ENCODE measurements at places on chromosomes 5 and 9.

GRCh38 chr9:12796601-12797000 lies 21.8 kb downstream of the LURAP1L start:
- ATAC-seq: no peak

DNA sequence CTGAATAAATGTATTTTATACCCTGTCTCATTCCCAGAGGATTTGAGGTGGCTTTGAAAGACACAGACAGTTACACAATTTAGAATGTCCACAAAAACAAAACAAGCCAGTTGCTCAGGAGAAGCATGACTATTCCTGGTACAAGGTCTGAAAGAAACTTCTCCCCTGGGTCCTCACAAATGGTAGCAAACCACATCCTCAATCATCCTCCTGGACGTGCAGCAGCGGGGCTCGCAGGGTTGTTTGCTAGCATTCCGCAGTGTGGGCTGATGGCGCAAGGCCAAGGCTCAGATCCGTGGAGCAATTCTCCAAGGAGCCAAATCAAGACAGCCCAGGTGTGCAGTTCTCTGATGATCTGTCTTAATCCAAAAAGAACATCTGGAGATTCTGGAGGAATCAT lies 210.3 kb downstream of the ACTL7B start:
- no peak for ATAC-seq

- ATAC-seq: no peak
Measured at GRCh38 chr5:179798771-179799643, 5.2 kb downstream of the LTC4S start.

DNA sequence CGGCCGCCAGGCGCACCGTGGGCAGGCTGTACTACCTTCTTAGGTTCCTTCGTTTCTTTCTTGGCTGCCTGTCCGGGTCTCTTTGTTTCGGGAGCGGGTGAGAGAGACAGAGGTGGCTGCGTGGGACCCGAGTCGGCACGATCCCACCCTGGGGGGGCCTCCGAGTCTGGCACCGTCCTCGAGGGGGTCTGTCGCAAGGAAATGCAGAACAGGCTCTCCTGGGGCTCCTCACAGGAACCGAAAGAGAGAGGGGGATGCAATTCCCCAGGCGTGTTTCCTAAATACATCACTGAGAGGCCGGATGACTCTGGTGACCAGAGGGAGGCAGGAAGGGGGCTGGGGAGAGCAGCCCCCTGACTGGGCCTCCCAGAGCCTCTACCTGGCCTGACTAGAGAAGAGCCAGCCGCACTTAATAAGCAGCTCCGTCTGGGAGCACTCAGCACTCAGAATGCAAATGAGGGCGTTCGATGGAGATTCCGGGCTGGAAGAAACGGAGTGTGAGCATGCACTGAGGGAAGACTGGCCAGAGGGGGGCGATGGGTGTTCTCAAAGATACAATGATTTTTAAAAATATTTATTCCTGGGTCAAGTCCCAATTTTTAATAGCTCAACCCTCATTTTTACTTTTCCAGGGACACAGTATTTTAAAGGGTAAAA lies 11.7 kb upstream of the INPP5E start:
- ATAC-seq: no peak

GRCh38 chr5:115246361-115246991 lies 16.2 kb downstream of the PGGT1B start:
- no peak for ATAC-seq

GRCh38 chr9:134916161-134916665 lies 1.5 kb downstream of the FCN1 start:
- no peak for ATAC-seq

DNA sequence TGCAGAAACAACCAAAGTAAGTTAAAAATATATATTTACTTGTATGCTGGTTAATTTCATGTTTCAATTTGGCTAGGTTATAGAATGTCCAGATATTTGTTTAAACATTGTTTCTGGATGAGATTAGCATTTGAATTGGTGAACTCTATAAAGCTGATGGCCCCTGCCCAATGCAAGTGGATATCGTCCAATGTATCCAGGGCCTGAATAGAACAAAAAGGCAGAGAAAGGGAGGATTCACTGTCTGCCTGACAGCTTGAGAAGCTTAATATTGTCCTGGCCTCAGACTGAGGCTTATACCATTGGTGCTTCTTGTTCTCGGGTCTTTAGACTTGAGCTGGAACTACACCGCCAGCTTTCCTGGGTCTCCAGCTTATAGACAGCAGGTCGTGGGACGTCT lies 446.7 kb upstream of the ACTBL2 start:
- ATAC-seq: no peak

DNA sequence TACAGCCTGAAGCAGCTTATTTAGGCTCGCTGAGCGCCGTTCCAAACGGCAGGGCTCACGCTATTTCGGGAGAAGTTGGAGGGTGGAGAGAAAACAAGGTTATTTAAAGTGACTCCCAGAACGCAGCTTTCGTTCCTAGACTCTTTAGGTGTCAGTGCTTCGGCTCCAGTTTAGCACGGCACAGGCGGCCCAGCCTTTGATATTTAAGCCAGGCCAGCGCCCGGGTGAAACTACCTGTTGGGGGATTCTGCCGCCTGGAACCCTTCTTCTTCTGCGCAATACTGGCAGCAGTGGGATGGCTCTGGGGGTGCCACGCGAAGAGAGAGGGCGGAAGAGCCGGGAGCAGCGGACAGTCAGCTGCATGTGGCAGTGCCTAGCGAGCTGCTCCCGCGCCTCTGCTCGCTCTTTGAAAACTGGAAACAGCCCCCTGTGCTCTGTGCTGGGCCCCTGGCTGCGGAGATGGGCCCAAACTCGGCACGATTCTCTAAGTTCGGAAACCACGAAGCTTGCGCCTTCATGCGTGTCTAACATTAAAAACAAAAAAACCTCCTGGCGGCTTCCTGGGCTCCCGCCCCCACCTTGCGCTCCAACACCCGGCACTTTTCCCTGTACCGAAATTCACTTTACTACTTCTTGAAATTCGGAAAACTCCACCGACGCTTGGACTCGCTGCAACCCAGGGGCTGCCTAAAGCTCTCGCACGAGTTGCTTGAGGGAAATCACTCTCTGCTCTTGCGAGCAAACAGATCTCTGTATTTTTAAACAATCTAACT lies 34.6 kb upstream of the NFIB start:
- ATAC-seq: no peak

DNA sequence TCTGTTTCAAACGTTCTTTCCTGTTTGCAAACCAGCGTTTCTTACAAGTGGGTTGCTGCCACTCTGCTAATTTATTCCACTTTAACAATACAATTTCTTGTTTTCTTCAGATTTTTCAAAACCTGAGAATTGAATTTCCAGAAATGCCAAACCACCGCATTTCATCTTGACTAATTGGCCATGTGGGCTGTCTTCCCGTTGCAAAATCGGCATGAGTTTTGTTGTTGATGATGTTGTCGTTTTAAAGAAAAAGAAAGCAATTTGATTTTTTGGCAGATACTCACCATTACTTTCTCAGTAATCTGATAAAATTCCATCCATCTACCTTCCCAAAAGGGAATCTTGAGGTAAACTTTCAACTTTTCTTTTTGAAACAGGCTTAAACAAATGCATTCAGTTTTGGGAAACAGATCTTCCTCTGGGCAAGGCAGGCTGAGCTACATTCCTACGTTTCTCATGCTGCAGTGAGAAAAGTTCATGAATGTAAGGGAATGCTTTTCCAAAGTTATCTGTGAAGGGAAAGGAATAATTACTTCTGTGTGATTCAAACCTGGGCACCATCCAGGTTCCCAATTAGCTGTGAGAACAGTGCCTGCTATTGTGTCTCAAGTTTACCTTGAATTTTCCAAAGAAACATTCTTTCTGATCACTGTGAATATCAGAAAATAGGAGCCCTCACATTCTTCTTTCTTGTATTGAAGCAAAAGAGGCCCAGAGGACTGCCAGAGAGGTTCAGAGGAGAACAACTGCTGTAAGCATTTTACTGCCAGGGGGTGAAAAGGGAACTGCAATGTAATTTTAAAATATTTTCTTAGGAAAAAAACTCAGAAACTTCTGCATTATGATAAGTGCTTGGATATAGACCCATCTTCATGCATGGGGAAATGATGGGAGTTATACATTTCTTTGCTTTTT lies 100.7 kb upstream of the TUT7 start:
- no peak for ATAC-seq

DNA sequence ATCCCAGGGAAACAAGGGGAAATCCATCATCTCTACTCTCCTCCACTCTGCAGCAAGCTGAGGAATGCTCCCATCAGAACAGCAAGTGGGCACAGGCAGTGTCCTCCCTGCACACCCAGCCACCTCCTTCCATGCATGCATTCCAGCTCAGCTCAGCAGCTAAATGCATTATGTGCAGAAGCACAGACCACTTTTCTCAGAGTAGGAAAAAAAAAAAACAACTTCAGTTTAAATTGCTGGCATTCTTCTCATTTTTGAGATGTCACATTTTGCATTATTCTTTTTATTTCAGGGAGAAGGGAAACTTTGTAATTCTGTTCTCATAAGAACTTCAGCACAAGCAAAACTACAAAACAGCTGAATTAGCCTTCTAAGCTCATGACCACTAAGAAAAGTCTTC lies 312.2 kb downstream of the SEMA5A start:
- no peak for ATAC-seq

DNA sequence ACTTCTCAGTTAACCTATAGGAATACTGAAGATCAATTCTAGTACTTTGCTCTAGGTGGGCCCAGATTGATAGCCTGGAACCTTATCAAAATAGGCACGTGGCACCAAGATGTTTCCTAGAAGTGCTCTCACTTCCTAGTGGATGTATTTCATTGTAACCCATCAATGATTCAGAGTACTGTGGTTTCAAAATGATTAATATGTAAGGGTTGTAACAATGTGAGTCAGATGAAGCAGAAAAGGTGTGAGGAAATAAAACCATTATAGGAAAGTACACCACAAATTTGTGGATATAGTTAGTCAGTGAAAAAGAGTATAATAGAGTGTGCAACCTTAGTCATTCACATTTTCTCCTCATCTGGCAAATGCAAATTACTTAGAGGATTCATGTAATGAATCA lies 177.3 kb upstream of the FST start:
- ATAC-seq: peak; percentile 53

DNA sequence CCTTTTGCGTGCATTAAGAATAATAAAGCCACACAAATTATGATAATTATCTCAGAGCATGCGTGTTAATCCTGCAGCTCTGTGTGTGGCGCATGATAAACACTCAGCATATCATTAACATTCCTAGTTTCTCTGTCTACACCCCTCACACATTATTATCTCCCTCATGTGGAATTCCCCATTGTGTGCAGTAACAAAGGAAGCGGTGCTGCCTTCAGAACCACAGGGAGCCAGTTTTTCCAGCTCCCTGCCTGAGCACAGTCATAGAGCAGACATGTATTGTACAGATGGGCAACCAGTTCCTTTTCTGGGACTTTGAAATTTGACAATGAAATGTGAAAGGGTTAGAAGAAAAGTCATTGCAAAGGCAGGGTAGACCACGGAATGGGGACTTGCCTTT lies 1365.5 kb upstream of the CDH9 start:
- ATAC-seq: no peak

- ATAC-seq: no peak
Measured at GRCh38 chr9:82334286-82334685, 345.7 kb downstream of the SPATA31D1 start.

DNA sequence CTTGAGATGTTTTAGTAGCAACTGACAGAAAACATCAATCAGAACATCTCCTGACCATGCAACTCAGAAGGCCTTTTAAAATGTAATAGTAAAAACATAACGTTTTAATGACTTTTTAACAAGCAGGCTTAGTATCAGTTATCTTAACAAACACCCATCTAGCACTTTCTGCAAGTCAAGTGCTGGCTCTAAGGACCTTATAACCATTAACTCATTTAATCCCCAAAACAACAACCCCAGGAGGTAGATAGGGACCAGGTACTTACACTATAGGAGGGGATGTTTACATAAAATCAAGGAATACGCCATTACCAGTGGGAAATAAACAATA lies 41.8 kb downstream of the ROR2 start:
- ATAC-seq: no peak

DNA sequence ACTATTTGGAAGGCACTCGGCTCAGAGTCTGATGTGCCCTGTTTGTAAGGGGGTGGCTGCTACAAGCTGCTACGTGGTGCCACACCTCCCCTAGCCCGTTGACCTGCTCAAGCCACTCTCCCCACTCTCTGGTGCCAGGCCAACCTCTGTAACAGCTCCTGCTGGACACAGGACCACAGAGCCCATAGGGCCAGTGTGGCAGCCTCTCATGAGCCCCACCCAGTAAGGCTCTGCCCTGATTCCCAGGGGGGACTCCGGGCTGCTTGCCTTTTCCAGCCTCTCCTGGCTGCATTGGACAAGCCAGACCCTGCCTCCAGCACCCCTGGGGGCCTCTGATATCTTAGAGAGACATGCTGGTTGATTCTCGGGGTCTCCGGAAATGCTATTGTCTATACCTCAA lies 53.3 kb upstream of the ANGPTL2 start:
- ATAC-seq: no peak

DNA sequence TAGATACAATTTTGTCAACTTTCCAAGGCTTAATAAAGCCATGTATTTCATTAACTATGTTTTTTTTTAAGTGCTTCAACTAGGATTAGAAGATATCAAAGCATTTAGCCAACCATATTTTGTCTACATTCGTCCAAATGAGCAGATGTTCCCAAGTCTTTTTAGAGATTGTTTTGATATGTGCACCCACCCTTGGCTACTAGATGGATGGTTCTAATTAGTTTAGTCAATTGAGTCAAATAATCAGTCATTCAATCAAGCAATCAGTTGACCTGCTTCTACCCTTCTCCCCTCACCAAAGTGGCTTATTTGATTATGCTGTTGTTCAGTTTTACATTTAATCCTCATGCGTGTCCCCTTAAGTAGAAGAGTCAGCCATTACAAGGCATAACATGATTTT lies 319.5 kb upstream of the TNC start:
- no peak for ATAC-seq

DNA sequence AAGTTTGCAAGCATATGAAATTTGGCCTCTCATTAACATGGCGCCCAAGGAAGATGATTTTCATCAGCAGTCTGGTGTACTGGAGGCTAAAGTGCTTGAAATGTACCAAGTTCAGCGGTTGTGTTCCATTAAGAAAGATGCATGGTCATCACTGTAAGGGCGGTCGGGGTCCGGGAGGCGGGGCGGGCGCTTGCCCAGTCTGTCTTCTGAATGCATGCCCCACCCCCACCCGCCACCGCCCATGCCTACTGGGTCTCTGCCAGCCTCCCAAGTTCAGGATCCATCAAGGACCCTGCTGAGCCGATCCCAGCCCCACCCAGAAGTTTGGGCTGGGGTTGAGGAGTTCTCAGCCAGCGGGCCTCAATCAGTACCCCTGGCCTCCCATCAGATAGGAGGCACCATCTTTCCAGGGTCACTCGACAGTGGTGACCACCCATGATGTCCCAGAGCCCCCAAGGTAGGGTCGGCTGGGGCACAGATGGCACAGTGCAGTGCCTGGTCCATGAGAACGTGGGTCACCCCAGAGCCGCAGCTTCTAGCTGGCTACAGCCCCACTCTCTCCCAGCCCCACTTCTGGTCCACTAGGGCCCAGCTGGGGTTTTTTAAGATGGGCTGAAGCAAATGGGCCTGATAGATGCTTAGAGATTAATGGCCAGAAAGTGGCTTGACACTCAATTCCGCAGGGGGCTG lies 24.4 kb upstream of the PRDM12 start:
- ATAC-seq: no peak

DNA sequence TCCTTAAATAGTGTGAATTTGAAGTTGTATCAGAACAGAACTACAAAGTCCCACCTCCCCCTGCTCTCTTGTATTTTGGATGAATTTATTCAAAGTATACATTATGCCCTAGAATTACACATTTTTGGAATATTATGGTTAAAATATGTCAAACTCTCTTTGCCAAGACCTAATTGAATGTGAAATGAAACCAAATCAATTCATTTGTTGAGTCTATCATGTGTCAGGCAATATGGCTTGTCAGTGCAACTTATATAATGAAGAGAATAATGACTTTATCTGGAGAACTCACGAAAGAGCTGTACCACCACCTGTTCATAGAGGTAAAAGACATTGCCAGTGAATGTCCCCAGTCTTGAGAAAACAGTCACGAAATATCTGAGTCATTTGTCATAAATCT lies 106.8 kb downstream of the TUSC1 start:
- no peak for ATAC-seq

Data from gastroesophageal sphincter (tissue), 4 donors.